ENCODE measurements at places on chromosomes 5 and 9. TPM values are rescaled to one million over a fixed set of nuclear protein-coding genes. Genes with fewer than 3 reads are reported as not detected.
A peak's percentile ranks its signal among the peaks of the same experiment; 100 is the strongest.

DNA sequence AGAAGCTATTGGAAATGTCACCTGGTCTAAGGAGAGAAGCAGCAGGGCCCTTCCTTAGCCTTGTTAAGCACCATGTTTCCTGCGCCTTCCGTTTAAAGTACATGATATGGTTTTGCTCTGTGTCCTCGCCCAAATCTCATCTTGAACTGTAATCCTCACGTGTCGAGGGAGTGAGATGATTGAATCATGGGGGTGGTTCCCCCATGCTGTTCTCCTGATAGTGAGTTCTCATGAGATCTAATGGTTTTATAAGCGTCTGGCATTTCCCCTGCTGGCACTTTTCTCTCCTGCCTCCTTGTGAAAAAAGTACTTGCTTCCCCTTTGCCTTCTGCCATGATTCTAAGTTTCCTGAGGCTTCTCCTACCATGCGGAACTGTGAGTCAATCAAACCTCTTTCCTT, 49.7 kb downstream of the PRDM6 start:
- DNase-seq = no peak

The FBP1 gene
- 2.5 TPM for total RNA-seq

- no peak for DNase-seq
Observed at GRCh38 chr9:33437898-33438297, 9.5 kb downstream of the AQP3 start.

DNA sequence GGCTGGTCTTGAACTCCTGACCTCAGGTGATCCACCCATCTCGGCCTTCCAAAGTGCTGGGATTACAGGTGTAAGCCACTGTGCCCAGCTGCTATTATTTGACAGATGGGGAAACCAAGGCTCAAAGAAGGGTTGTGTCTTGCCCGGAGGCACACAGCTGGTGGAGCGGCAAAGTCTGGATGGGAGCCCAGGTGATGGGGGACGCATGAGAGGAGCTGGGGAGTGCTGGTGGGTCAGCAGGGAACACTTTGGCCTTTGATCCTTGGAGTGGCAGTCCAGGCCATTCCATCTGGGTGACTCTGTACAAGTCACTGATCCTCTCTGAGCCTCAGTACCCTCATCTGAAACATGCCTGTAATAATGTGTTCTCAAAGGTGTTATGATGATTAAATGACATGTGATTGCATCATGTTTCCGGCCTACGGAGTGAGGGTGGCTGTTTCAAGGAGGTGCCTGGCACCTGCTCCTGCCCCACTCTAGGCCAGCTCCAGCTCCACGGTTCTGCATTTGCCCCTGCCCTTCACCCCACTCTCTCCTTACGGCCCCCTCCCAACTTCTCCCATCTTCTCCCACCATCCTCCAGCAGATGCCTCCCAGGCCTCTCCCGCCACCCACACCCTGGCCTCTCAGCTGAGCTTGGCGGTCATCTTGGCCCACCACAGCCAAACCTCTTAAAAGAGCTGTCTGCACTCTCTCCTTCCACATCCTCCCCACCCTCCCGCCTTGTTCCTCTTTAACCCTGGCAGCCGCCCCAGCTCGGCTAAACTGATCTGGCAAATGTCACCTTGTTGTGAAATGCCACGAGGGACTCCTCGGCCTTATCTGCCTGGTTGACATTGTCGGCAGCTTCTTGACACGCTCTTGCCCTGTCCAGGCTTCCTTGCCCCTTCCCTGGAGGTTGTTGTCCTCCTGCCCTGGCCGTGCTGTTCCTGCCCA, 5.5 kb upstream of the DBN1 start:
- peak; percentile 97 for DNase-seq

DNA sequence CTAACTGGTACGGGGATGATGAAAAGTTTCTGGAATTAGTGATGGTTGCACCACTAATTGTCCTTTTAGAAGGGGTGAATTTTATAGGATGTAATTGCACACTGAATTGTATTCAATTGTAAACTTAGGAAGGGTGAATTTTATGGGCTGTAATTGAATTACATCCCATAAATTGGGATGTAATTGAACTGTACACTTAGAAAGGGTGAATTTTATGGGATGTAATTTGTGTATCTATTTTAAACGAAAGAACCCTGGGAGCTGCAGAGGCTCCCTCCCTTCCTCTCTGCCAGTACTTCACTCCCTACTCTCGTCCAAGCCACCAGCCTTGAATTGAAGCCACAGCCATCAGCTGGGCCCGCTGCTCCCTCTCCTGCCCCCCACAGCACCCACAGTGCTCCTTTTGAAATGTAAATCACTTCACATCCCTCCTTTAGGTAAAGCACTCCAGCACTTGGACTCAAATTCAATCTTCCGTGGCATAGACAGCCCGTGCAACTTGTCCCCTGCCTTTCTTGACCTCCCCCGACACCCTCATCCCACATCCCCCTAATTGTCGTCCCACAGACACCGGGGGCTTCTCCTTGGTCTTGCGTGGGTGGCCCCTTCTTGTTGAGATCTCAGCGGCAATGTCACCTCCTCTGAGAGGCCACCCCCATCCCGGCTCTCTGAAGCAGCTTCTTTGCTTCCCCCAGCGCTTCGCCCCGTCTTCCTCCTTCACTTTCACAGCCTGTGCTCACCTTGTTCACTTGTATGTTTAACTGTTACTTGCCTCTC, 84.2 kb upstream of the HRH2 start:
- no peak for DNase-seq

The FOXD4L6 gene
- not detected for total RNA-seq
